Kidney capillary endothelial cell (primary cell): ENCODE measurements at places on chromosomes 5 and 9.
A peak's percentile ranks its signal among the peaks of the same experiment; 100 is the strongest.

DNA sequence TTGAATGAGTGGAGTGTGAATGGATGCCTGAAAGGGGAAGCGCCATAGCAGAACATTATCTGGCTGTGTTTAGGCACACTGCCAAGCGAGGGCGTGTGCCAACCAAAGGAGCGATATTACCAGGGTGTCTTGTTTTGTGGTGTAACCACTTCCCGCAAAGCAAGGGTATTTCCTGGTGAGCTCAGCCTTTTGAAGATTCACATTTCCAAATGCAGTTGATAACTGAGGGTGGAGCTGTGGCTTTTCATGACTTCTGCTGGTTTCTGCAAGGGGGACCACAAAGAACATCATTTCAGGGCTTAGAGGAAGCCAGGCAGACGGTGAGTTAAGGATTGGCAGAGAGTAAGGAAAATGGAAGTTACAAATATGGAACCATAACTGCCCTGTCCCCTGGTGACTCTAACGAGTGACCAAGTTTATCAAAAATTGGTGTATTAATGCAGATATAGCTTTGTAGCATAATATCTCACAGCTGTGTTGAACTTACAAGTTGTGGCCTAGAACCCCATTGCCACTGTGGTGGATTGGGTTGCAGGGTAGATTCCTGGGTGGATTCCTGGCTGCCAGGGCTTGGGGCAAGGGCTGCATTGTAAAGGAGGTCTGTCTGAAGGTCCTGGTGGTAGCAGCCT, 71.4 kb downstream of the RALGPS1 start:
- DNase-seq: no peak

DNA sequence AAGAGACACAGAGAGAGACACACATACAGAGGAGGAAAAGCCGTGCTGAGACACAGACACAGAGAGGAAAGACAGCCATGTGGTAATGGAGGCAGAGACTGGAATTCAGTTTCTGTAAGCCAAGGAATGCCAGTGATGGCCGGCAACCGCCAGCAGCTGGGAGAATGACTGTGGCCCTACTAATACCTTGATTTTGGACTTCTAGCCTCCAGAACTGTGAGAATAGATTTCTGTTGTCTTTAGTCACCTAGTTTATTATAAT, 90.2 kb downstream of the TARS1 start:
- DNase-seq: no peak

DNA sequence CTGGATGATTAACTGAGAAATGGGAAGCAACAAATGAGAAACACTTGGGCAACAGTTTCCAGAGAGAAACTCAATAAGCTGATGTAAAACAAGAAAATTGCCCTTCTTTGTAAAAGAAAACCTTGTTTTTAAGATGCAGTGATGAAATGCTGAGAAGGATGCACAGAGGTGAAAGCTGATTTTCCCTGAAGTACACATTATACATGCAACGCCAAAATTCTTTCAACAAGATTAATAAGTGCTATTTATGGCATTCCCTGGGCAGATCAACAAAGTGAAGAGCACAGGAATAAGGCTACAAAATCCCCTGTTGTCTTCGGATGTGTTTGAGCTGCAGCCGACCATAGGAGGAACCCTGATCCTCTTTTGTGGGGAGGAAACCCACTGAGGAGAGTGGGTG, 208.0 kb upstream of the ANKH start:
- no peak for DNase-seq

GRCh38 chr5:176935017-176935416, 35.9 kb upstream of the HK3 start:
- no peak for DNase-seq

DNA sequence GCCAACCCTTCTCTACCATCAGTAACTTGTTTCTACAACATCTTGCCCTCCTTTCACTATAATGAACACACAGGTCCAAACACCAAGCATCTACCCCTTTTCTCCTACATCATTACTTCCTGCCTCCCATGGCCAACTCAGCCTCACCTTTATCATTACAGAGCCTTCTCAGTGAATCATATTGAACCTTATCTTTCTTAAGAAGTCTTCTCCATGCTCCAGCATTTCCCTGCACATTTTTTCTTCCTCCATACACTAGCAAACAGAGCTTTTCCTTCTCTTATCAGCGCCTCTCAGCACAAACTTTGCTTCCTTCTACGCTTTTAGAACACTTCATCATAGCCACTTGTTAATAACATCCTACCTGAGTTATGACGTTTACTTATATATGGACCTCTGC, 148.2 kb downstream of the ARL15 start:
- DNase-seq: no peak

- no peak for DNase-seq
Observed at GRCh38 chr9:98774746-98775145, 21.6 kb downstream of the ANKS6 start.

DNA sequence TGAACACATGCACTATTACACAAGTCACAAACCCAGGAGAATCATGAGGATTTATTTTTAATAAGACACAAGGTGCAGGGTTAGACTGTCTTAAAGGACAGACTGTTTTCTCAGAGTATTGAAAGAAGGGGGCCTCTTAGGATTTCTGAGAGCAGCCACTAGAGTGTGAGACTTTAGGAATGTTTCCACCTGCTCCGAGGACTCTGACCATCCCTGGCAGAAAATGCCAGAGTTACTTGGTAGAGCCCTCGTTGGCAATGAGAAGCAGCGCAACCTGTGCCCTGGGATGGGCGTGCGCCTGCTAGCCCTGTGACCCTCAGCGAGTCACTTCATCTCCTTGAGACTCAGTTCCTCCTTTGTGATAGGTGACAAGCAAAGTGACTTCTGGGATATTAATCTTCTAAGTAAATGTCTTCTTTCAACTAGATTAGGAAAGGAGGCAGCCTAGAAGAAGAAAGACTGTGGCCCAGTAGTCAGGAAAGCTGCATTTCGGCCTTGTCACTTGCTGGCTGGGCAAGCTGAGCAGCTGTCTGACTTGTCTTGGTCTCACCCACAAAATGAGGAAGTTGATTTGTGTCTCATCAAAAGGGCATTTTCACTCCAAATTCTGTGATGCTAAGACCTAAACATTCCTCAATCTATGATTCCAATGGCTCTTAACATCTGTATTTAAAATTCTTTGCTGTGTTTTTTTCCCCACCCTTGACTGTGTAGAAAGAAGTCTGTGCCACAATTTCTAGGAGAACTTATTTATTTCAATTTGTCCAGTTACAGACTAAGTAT, 60.5 kb downstream of the PTCD2 start:
- DNase-seq: no peak

- DNase-seq: peak; percentile 51
Observed at GRCh38 chr5:72956324-72957140, 691 bp downstream of the FCHO2 start.

- DNase-seq: peak; percentile 21
Observed at GRCh38 chr9:78325343-78325742, 28.4 kb downstream of the PSAT1 start.

GRCh38 chr5:77255617-77256016, 45.1 kb downstream of the PDE8B start:
- DNase-seq: no peak

- DNase-seq: no peak
Observed at GRCh38 chr9:20333991-20334390, 288.3 kb downstream of the MLLT3 start.

DNA sequence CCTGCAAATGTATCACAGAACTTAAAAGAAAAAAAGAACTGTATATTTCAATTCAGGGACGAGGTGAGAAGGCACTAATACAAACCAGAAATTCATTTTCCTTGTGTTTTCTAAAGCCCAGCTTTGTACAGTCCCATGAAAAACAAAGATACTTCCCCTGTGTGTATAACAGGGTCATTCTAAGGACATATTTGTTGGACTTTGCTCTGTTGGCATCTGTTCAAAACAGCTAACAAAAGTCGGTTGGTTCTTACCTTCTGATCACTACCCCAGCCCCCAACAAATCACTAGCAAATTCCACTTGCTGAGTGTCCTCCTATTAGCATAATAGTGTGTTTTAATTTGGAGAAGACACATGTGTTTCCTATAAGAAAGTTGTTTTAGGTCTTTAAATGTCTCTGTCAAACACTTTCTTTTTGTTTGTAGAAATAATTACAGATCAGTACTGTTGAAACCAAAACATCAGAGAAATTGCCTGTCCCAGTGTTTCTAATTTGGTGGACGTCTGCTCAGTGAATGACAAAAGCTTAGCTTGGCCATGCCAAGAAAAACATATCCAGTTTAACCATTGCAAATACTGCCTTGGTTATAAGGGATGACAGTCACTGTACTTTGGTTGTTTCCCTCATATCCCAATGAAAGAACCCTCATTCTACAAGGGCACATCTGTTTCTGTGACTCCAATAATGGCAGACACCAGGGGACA, 480.5 kb downstream of the EBF1 start:
- DNase-seq: no peak

DNA sequence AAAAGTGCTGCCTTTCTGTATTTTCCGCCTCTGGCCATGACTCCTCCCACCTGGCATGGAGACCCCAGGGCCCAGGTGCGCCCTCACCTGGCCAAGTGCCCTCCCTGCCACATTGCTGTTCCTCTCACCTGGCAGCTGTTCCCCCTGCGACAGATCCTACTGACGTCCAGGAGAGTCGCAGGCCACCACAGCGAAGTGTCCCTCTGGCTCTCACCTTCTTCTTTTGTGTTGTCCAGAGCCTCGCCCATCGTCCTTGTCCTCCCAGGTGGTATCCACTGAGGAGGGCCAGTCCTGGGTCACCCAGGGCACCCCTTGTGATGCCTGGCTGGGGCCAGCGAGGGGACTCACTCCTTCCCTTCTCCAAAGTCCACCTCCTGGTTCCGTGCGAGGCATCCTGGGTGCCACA, 2.6 kb downstream of the NKD2 start:
- DNase-seq: no peak

- DNase-seq: no peak
Observed at GRCh38 chr9:4620057-4620765, 41.9 kb upstream of the PLPP6 start.

- DNase-seq: no peak
Observed at GRCh38 chr9:14670718-14671117, 22.5 kb downstream of the ZDHHC21 start.
